Endothelial cell of umbilical vein (primary cell): ENCODE measurements at places on chromosomes 2 and 18. TPM values are rescaled to one million over a fixed set of nuclear protein-coding genes. Genes with fewer than 3 reads are reported as not detected.

The LOXL3 gene
- 1.1 and 1.3 TPM in 2 replicates for polyA plus RNA-seq

The STARD6 gene
- not detected in 2 replicates for polyA plus RNA-seq

The STK36 gene
- polyA plus RNA-seq = 65.2 and 67.4 TPM in 2 replicates

The LINC00305 gene
- polyA plus RNA-seq = not detected in 2 replicates

The FEV gene
- polyA plus RNA-seq = not detected in 2 replicates

The STPG4 gene
- not detected in 2 replicates for polyA plus RNA-seq

The OSBPL6 gene
- polyA plus RNA-seq = 1.5 and 1.6 TPM in 2 replicates

The ZEB2 gene
- polyA plus RNA-seq = 14.3 and 17.9 TPM in 2 replicates

GRCh38 chr2:62382122-62382521, 123.9 kb downstream of the TMEM17 start:
- H3K27ac ChIP-seq = peak overlapping the region; percentile 44
- no peaks in the 10 kb centered on the region for H3K27me3 ChIP-seq
- no peak overlapping the region for H3K4me3 ChIP-seq
- DNase-seq = peak; percentile 97
- H3K4me1 ChIP-seq = peaks cover 16% of the 10 kb centered on the region

DNA sequence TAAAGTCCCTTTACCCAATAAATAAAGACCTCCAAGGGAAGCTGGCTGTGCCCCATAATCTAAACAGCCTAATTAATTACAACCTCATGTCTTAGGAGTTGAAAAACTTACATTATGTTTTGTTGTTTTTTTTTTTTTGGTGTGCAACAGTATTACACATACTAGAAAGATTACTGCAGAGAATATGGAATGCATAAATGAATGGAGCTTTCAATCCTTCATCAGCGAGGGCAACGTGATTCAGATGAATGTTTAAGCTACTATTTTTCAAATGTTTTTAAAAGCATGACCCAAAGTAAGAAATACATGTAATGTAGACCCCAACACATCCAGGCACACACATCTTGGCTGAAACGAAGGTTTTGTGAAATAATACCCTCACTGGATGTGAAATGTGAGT, 167.1 kb upstream of the FN1 start:
- H3K4me1 ChIP-seq = peaks cover 24% of the 10 kb centered on the region
- H3K27ac ChIP-seq = peak overlapping the region; percentile 85
- DNase-seq = no peak
- no peaks in the 10 kb centered on the region for H3K36me3 ChIP-seq
- no peaks in the 10 kb centered on the region for H3K27me3 ChIP-seq

GRCh38 chr2:202095235-202095634, 22.2 kb downstream of the KIAA2012 start:
- H3K4me1 ChIP-seq = no peaks in the 10 kb centered on the region
- DNase-seq = no peak
- H3K36me3 ChIP-seq = no peaks in the 10 kb centered on the region
- no peak overlapping the region for H3K27ac ChIP-seq

DNA sequence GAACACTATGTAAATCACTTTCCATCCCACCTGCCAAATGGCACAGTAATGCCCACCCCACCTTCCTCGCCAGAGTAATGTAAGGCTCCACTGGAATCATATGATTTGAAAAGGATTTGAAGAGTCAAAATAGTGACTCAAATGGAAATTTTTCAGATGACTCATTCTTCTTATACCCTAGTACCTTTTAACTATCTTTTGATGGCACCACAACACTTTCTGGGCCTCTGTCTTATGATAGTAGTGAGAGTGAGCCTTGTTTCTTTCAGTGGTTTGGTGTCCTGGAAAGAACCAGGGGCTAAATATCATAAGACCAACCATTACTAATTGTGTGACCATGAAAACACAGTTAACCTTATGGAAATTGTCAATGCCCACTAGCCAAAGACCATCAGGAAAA, 235.4 kb upstream of the SLC14A2 start:
- no peaks in the 10 kb centered on the region for H3K27me3 ChIP-seq
- no peaks in the 10 kb centered on the region for H3K4me1 ChIP-seq
- no peak overlapping the region for H3K4me3 ChIP-seq
- H3K36me3 ChIP-seq = no peaks in the 10 kb centered on the region

GRCh38 chr18:35441857-35442595, 55.7 kb downstream of the INO80C start:
- H3K27ac ChIP-seq = no peak overlapping the region
- H3K27me3 ChIP-seq = no peaks in the 10 kb centered on the region
- no peak overlapping the region for H3K4me3 ChIP-seq

DNA sequence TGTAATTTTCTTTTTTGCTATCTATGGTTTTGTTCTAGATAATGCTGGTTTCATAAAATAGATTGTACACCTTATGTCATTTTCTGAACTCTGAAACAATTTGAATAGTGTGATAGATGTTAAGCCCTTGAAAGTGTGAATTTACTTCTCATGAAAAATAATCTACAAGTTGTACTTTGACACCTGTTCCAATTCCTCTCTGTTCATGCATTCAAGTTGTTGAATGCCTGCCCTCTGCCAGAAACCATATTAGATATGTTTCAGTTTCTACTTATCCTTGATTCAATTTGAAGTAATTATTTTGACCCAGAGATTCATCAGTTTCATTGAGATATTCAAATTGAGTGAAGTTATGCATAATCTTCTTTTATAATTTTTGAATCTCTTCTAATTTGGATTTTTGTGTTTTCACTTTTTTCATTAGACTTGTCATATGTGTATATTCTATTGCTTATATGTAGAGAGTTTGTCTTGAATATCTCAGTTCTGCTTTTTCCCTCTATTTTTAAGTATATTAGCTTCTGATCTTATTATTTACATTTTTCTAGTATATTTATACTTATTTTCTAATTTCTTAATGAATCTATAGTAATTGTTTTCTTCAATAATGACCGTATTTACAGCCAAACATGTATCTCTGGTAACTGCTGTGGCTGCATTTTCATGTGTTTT, 143.3 kb upstream of the TACR1 start:
- H3K36me3 ChIP-seq = no peaks in the 10 kb centered on the region
- no peak overlapping the region for H3K27ac ChIP-seq
- no peak overlapping the region for H3K4me3 ChIP-seq
- DNase-seq = no peak

- no peak overlapping the region for H3K4me3 ChIP-seq
- no peak overlapping the region for H3K27ac ChIP-seq
- H3K36me3 ChIP-seq = no peaks in the 10 kb centered on the region
- no peak for DNase-seq
- H3K4me1 ChIP-seq = peaks cover under 1% of the 10 kb centered on the region
Observed at GRCh38 chr2:152452256-152452973, 117.4 kb downstream of the FMNL2 start.

- H3K4me1 ChIP-seq = peaks cover 5% of the 10 kb centered on the region
- peaks cover 1% of the 10 kb centered on the region for H3K36me3 ChIP-seq
- no peak overlapping the region for H3K27ac ChIP-seq
- no peak for DNase-seq
- no peak overlapping the region for H3K4me3 ChIP-seq
Observed at GRCh38 chr2:235769046-235769445, 275.2 kb downstream of the AGAP1 start.

DNA sequence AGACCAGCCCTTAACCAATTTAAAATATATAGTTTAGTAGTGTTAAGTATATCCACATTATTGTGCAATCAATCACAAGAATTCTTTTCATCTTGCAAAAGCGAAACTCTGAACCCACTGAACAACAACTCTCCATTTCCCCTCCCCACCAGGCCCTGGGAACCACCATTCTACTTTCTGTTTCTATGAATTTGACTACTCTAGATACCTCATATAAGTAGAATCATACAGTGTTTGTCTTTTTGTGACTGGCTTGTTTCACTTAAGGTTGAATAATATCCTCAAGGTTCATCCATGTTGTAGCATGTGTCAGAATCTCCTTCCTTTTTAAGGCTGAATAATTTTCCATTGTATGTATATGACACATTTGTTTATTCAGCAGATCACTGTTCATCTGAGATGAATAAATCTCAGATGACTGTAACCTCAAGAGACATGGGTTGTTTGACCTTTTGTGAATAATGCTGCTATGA, 8.1 kb upstream of the SOS1 start:
- H3K4me1 ChIP-seq = peaks cover 5% of the 10 kb centered on the region
- DNase-seq = no peak
- H3K4me3 ChIP-seq = no peak overlapping the region
- H3K27ac ChIP-seq = no peak overlapping the region
- H3K27me3 ChIP-seq = no peaks in the 10 kb centered on the region
- H3K36me3 ChIP-seq = no peaks in the 10 kb centered on the region

GRCh38 chr18:58611395-58612131, 17.3 kb downstream of the ALPK2 start:
- no peaks in the 10 kb centered on the region for H3K36me3 ChIP-seq
- H3K27me3 ChIP-seq = no peaks in the 10 kb centered on the region
- no peak overlapping the region for H3K4me3 ChIP-seq
- no peaks in the 10 kb centered on the region for H3K4me1 ChIP-seq
- no peak for DNase-seq

DNA sequence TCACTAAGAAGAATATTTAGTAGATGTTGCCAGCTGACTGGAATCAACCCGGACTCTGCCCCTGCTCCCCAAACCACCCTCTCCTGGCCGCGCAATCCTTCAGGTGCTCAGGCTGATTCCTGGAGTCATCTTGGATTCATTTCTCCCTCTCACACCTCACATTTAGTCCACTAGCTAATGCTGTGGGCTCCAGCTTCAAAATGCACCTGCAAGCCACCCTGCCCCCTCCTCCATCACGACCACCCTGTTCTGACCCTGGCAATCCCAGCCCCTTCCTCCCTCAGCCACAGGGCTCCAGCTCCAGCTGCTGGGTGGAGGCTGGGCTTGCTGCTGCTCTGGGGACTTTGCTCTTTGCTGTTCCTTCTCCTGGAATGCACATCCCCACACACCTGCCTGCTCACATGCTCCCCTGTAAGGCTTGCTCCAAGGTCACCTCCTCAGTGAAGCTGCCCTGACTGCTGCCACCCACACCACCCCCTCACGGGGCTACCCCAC, 61.3 kb upstream of the SH3RF3 start:
- H3K4me1 ChIP-seq = no peaks in the 10 kb centered on the region
- no peak for DNase-seq
- H3K27me3 ChIP-seq = peaks cover 23% of the 10 kb centered on the region

DNA sequence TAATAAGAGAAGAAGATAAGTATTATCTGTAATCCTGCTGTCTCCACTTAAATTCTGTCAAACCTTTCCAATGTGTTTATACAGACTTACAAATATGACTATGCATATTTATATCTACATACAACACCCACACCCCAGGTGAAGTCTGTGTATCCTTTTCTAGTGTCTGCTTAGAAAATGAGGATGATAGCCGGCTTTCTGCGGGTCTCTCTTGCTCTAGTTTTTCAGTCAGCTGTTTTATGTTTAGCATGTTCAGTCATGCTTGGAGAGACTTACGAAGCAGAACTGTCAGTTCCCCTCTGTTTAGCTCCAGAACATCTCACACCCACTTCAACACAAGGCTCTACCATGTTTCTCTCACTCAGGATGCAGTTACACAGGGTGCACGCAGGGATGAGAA, 137.3 kb upstream of the NFATC1 start:
- H3K27ac ChIP-seq = no peak overlapping the region
- H3K36me3 ChIP-seq = no peaks in the 10 kb centered on the region
- no peaks in the 10 kb centered on the region for H3K27me3 ChIP-seq
- H3K4me1 ChIP-seq = no peaks in the 10 kb centered on the region
- H3K4me3 ChIP-seq = no peak overlapping the region
- DNase-seq = no peak

- H3K36me3 ChIP-seq = no peaks in the 10 kb centered on the region
- H3K27me3 ChIP-seq = no peaks in the 10 kb centered on the region
- DNase-seq = peak; percentile 84
- H3K4me1 ChIP-seq = peaks cover 38% of the 10 kb centered on the region
- peak overlapping the region; percentile 62 for H3K27ac ChIP-seq
Observed at GRCh38 chr2:84924173-84925106, 19.0 kb downstream of the TMSB10 start.

- H3K4me3 ChIP-seq = no peak overlapping the region
- H3K4me1 ChIP-seq = peaks cover 6% of the 10 kb centered on the region
- no peaks in the 10 kb centered on the region for H3K36me3 ChIP-seq
- H3K27me3 ChIP-seq = no peaks in the 10 kb centered on the region
- no peak overlapping the region for H3K27ac ChIP-seq
- DNase-seq = peak; percentile 74
Observed at GRCh38 chr2:128363934-128364361, 45.3 kb upstream of the HS6ST1 start.

DNA sequence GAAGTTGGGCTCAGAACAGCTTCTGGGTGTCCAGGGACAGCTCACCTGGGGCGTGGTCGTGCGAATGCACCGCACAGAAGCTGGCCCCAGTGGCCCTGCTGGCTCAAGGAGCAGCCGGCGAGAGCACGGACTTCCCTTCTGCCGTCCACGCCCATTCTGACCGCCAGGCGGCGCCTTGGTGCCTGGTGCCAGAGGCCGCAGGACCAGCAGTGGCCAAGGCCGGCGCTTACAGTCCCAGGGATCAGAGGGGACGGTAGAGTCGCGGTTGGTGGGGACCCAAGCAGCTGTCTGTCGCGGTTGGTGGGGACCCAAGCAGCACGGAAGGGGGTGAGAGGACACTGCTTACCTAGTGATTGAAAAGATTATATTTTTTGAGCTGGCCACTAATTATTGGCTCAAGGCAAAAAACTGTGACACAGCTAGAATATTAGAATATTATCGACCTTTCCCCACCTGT, 25.7 kb downstream of the NPPC start:
- no peaks in the 10 kb centered on the region for H3K4me1 ChIP-seq
- no peaks in the 10 kb centered on the region for H3K27me3 ChIP-seq
- H3K36me3 ChIP-seq = no peaks in the 10 kb centered on the region
- no peak overlapping the region for H3K4me3 ChIP-seq
